Stimulated activated CD8-positive, alpha-beta memory T cell treated with anti-CD3 and anti-CD28 coated beads, Interleukin-4, amount 100 ng/mL, for 1 hour (primary cell): ENCODE measurements at places on chromosomes 12 and 14.

DNA sequence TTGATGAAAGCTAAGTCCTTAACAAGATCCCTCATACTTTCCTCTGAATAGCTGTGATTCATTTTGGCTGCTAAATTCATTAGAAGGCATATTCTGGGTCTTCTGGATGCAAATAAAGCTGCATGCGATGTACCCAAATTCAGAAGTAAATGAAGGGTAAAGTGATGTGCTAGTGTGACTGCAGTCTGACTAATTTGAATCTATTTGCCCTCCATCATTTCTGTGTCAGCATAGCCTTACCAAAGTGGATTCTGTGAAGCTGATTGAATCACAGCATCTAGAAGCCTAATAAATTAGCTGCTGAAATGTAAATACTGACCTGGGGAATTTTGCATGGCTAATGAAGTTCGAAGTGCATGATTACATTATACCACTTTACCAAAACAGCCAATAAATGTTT is 162.2 kb downstream of the TPH2 start:
- DNase-seq = no peak

GRCh38 chr14:21103710-21104447 is 3.0 kb downstream of the TMEM253 start:
- DNase-seq = peak; percentile 87

DNA sequence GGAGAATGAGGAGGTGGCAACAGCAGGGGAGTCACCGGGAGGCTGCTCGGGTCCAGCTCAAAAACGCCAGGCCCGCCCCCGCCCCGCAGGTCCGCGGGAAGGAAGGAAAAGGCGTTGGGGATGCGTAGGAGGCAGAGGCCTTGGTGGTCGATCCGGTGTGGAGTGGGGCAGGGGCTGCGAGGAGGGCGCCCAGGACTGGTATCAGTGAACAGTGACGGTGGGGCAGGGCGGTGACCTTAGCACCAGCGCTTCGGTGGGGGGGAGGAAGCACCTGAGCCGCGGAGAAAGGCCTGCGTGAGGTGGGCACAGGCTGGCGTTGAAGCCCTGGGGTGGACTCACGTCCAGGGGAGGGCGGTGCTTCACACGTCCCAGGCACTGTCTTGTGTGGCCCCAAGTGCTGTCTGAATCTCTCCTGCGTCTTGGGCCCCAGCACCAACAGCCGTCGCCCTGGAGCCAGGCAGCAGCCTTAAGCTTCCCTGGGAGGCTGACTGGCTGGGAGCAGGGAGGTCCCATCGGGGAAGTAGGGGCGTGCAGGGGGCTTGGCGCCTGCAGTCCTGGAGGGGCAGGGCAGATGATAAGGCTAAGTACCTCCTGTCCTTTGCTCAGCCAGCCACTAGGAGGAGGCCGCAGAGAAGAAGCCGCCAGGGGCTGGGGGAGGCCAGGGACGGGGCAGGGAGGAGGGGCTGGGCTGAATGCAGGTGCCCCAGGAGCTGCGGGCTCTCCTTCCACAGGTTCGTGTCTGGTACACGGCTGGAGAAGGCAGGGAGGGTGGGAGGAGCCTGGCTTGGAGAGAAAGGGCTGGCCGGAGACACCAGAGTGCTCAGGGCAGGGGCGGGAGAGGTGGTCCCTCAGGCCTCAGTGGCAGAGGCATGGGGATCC is 26.5 kb downstream of the ZBTB42 start:
- DNase-seq = no peak

GRCh38 chr14:34183478-34183877 is 232.6 kb upstream of the EGLN3 start:
- DNase-seq = no peak

DNA sequence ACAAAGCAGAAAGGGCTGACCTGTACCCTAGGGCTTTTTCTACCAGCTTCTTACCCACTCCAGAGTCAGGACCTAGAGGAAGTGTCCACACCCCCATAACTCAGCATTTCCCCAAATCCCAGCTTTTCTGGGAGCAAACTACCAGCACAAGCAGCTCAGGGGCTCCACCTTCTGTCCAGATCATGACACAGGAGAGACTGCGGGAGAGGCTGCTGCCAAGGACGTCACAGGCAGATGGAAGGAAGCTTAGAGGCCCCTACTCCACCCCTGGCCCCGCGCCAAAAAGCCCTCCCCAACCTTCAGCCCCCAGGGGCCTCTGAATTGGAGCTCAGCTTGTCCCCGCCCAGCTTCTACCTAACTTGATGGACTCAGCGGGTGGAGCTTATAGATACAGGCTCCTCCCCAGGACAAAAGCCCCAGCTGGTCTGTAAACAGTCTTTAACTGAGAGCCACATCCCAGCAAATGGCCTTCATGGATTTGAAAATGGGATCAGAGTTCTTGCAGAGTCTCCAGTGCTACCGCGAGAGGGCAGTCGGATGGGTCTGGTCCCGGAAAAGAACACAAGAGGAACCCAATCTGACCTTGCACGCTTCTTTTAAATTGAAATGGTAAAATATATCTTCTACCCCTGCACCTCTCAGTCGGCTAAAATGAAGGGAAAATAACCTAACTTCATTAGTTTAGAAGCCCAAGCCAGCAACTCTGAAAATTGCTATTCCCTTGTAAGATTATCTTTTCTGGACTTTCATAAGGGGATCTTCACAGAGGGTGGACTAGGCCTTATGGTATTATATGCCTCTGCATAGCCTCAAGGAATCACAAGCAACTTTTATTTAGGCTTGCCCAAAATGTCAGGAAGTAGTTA is 6.8 kb upstream of the BAZ2A start:
- DNase-seq = peak; percentile 89

DNA sequence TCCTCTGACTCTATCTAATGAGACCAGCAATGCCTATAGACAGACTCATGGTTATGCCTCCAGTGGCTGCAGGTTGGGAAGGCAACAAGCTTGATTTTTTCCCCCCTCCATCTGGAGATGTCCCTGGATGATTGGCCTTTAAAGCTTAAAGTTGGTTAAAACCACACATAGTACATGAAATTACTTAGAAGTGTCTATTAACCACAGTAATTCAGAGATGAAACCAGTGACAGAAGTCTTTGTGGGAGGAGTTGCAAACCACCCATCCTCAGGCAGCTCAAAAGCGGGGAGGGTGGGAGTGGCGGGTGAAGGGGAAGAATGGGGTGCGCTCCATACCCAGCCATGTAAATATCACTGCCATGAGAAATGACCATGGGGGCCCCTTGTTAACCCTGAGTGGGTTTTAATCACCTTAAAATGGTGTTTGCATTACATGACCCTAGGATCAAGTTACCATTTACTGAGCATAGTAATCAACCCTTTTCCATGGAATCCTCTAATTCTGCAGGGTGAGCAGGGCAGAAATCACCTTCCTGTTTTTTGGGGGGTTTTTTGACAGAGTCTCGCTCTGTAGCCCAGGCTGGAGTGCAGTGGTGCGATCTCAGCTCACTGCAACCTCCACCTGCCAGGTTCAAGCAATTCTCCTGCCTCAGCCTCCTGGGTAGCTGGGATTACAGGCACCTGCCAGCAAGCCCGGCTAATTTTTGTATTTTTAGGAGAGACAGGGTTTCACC is 133.5 kb downstream of the FOXN3 start:
- DNase-seq = no peak

DNA sequence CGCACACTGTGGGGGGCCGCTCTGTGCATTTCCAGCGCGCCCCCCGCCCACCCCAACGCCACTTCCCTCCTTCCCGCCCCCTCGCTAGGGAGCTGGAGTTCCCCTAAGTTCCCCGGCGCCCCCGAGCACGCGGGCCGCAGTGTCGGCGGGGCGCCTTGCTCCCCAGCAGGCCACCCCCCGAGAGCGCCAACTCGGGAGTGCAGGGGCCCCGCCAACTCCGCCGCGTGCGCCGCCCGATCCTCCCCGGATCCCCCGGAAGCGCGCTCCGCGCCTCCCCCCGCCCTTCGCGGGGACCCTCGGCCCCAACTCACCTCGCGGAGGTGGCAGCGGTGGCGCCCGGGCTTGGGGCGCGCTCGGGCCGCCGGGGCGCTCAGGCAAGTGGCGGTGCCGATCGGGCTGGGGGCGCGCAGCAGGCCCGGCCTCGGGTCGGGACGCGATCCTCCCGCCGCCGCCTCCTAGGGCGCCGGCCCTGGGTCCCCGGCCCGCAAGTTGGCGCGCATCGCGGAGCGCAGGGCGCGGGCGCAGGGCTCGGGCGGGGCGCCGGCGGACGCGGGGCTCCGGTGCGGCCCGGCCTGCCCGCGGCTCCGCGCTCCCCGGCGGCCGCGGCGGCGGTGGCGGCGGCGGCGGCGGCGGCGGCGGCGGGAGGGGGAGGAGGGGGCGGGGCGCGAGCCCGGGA is at the start of gene NCOR2:
Gene NCOR2, minus strand, starts transcription at position 616 of the 676 bp plus-strand sequence. CDS start 72,361 bp downstream, outside the sequence.
- DNase-seq = peak; percentile 17

DNA sequence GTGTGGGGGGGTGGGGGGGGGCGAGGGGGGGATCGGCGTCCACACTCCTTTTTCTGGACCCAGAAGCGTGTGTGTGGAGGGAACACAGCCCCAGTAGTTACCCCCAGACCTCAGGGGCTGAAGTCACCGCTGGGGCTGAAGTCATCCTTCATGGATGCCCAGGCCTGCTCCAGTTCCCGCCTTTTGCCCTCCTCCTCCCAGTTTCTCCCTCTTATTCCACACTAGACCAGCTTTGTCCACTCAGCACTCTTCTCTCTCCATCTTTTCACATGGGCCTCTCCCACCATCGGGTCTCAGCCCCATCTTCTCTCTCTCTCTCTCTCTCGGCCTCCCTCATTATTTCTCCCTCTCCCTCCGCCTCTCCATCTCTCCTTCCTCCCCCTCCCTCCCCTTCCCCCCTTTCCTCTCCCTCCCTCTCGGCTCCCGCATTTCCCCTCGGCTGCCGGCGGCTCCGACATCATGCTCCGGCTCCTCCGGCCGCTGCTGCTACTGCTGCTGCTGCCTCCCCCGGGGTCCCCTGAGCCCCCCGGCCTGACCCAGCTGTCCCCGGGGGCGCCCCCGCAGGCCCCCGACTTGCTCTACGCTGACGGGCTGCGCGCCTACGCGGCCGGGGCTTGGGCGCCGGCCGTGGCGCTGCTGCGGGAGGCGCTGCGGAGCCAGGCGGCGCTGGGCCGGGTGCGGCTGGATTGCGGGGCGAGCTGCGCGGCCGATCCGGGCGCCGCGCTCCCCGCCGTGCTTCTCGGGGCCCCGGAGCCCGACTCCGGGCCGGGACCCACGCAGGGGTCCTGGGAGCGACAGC is at the start of gene P3H3:
Gene P3H3, plus strand, starts transcription at position 426 of the 799 bp plus-strand sequence. Its CDS starts 34 bp downstream, at position 460.
- no peak for DNase-seq

DNA sequence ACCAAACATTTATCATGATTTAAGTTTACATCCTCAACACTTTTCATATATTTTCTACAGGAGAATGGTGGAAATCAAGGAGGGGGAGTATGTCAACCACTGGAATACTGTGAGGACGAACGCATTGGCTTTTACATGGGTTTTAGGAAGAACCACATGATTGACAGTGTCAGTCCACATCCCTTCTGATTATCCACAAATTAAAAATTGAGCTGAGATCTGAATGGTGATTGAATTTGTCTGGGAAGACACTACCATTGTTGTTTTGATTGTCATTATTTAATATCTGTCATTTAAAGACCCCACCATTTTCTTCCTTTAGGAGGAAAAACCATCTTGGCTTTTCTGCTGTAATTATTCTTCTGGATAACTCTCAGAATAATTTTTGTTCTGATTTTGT is 31.3 kb upstream of the KLRF1 start:
- DNase-seq = no peak

DNA sequence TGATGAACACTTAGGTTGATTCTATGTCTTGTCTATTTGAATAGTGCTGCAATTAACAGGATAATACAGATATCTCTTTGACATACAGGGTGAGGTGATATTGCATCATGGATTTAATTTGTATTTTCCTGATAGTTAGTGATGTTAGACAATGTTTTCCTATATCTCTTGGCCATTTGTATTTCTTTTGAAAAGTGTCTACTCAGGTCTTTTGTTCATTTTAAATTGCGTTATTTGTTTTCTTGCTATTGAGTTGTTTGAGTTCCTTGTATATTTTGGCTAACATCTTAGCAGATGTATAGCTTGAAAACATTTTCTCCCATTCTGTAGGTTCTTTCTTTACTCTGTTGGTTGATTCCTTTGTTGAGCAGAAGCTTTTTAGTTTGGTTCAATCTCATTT is 460.6 kb downstream of the CCDC91 start:
- no peak for DNase-seq

GRCh38 chr14:51367600-51367931 is 127.5 kb downstream of the TMX1 start:
- no peak for DNase-seq

DNA sequence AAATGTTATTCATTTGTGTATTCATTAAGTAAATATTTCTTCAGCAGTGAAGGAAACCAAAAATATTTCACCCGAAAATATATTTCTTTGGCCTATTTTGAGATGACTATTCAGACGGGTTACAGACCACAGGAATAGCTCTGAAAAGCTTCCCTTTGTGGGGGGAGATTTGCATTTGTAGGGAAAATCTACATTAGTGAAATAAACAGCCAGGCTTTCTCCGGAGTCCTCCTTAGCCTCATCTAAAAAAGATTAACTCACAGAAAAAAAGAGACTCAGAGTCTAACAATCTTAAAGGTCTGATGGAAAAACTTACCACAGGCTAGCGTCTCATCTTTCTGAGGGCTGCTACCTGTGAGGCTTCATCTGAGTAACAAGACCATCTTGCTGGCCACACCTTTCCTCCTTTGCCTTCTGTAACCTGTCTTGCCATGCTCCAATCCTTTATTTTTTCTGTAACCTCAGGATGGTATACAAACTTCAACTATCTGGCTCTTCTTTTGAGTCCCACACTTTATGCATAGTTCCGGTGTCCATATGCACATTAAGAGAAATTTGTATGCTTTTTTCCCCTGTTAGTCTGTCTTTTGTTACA is 100.7 kb downstream of the CNTN1 start:
- DNase-seq = no peak

- DNase-seq = no peak
These were observed 450.3 kb downstream of the RMST start for GRCh38 chr12:97912943-97913342.

DNA sequence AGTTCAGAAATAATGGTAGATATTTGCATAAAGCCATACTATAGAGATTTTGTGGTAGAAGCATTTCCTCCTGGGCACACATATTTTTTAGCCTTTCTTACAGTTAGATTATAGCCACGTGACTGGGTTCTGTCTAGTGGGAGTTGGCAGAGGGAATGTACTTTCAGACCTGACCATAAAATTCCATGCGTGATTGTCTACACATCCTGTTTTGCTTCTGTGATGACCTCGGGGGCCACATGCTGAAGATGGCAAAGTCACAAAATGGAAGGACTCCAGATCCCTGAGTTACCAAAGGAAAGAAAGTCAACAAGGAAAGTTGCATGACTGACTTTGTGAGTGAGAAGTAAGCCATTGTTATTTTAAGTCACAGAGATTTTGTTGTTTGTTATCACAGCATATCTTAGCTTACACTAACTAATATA is 14.6 kb upstream of the MIA2 start:
- no peak for DNase-seq

DNA sequence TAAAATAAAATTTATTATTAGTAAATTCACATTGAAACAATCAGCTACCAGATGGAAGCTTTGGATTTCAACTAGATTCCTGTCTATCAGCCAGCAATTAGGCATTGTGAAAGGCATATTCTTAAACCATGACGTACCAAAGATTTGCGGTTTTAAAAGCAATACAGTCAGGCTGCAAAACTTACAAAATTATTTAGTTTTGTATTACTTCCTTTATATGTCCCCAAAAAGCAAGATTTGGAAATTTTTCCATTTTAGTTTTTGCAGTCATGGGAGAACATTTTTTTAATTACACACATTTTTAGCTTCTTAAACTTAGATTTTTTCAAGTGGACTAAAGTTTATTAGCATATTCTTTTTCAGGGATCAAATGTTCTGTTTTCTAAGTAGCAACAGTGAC is 225.0 kb upstream of the KITLG start:
- DNase-seq = no peak

GRCh38 chr12:1665366-1665765 is 25.5 kb upstream of the ADIPOR2 start:
- DNase-seq = no peak
